WTC11 (cell line): ENCODE measurements at places on chromosomes 13 and 19. TPM values are rescaled to one million over a fixed set of nuclear protein-coding genes. Genes with fewer than 3 reads are reported as not detected.

Gene ZNF225
- total RNA-seq, result 3.9 to 5.1 TPM (median 4.4 TPM) in 3 replicates

Gene ODAD3
- total RNA-seq, result 4.1 to 5.8 TPM (median 4.8 TPM) in 3 replicates

DNA sequence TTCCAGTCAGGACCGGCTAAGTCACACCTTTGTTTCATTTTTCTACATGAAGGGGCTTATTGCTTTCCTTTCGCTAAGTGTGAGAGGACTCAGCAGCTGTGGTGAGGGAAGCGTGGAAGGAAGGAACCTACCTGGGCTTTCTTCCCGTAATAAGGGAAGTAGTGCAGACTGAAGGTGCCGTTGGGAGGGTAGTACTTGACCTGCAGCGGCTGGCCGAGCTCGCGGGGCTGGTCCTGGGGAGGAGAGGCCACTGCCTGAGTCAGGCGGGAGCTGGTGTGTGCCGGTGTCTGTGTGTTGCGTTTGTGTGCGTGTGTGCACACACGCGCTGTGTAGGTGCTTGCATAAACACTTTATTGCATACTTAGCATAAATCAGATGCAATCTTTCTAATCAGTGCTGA, 7.7 kb downstream of the ATP4B start:
- peak; percentile 10 for DNase-seq

Gene MATK
- 26.1 to 29.0 TPM (median 28.3 TPM) in 3 replicates for total RNA-seq

DNA sequence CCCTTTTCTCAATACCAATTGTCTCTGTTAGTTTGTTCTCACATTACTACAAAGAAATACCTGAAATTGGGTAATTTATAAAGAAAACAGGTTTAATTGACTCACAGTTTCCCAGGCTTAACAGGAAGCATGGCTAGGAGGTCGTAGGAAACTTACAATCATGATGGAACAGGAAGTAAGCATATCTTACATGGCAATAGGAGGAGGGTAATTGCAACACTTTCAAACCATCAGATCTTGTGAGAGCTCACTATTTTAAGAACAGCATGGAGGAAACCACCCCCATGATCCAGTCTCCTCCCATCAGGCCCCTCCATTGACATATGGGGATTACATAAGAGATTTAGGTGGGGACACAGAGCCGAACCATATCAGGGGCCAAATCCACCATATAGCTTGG, 1210.1 kb upstream of the SPRY2 start:
- DNase-seq, result no peak

GRCh38 chr13:46329624-46330023, 57.4 kb downstream of the RUBCNL start:
- DNase-seq, result no peak

- no peak for DNase-seq
Measured at GRCh38 chr13:40206241-40207000, 460.0 kb downstream of the FOXO1 start.

Gene ZNF534
- 0.23 to 0.42 TPM (median 0.37 TPM) in 3 replicates for total RNA-seq

- DNase-seq, result peak; percentile 13
Measured at GRCh38 chr19:1164684-1165531, 9.2 kb downstream of the SBNO2 start.

DNA sequence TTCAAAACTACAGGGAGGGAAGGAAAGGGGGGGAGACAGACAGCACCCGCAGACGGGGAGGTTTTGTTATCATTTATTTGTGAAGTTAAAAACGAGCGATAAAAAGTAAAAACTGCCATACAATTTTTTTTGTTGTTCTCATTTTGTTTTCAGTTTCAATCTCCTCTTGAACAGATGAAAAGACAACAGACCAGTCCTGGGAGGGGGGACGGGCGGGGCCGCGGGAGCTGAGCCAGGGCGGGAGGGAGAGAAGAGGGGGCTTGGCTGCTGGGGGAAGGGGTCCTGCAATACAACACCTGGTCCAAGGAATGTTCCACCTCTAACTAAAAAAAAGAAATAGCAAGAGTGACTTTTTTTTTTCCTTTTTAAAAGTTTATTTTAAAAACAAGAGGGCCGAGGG, 11.3 kb downstream of the KHSRP start:
- DNase-seq, result no peak

Gene SAFB2
- total RNA-seq, result 70.0 to 100 TPM (median 77.8 TPM) in 3 replicates

DNA sequence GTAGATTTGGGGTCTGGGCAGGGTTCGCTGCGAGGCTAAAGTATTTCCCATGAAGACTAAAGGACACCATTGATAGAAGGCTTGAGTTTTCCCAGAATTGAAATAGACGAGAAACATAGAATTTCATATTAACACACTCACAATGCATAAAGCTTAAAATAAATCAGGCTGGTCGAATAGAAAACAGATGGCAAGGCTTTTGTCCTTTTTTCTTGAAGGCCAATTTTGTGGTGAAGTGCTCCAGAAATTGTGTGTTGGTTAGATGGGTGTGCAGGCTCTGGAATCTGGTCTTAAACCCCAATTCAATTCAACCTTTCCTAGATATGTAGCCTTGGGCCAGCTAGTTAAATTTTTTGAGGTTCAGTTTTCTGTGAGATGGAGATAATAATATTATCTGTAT, 56.9 kb upstream of the LRCH1 start:
- DNase-seq, result no peak

DNA sequence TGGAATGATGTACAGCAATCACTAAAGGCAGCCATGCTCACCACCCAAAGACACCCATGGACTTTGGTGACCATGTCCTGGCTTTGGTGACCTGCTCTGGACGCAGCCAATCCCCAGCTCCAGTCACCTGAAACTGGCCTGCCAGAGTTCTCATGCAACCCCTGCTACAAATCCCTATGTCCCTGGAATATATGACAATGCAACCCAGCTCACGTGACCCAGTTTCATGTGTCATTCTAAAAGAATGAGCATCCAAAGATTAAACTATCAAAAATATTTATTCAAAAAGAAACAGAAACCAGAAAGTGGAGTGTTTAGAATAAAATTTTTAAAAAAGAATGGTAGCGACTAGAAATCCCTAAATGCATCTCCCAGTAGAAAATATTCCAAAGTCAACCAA, 203.3 kb upstream of the IRS2 start:
- DNase-seq, result no peak

Gene FCHO1
- total RNA-seq, result 22.8 to 26.8 TPM (median 25.1 TPM) in 3 replicates

- no peak for DNase-seq
Measured at GRCh38 chr13:106752584-106753170, 184.7 kb upstream of the ARGLU1 start.

GRCh38 chr13:91078093-91078679, 269.3 kb upstream of the MIR17HG start:
- DNase-seq, result no peak

GRCh38 chr19:44943801-44944249, 1.8 kb downstream of the APOC4 start:
- DNase-seq, result no peak

DNA sequence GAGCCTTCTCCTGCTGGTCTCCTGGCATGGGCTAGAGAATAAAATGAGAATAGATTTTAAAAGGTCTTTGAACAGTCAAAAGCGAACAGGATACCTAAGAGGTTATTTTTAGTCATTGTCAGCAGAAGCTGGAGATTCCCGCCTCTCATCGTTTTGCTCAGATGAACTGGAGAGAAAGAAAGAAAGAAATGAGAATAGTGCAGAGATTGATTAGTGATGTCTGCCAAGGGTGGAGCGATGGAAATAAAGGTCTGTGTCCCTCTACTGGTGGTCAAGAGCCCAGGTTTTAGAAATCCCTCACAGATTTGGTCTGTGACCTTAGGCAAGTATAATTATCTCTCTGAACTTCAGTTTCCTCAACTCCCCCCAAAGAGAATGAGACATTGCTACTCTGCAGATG, 5.3 kb downstream of the NCAN start:
- DNase-seq, result no peak

DNA sequence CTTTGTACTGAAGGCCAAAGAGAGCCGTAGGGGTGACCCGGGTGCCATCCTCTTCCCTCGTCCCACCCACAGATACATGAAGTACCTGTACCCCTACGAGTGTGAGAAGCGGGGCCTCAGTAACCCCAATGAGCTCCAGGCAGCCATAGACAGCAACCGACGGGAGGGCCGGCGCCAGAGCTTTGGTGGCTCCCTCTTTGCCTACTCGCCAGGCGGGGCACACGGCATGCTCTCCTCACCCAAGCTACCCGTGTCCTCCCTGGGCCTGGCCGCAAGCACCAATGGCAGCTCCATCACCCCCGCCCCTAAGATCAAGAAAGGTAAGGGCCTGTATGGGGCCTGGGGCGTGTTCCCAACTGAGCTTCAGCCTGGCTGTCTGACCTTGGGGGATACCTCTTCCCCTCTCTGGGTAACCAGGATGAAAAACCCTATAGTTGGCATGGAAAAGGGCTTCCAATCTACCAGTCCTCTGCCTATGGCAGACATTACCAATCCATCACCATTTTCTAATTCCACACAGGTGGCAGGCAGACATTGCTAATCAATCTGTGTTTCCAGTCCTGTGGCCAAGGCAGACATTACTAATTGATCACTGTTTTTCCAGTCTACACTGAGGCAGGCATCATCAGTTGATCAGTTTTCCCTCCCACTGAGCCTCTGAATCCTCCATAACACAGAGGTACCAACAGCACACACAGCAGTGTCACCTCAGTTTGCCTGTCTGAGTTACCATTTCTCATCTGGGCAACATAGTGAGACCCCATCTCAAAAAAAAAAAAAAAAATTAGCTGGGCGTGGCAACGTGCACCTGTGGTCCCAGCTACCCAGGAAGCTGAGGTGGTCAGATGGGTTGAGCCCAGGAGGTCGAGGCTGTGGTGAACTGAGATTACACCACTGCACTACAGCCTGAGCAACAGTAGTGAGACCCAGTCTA, 19.1 kb upstream of the WDR18 start:
- DNase-seq, result no peak

DNA sequence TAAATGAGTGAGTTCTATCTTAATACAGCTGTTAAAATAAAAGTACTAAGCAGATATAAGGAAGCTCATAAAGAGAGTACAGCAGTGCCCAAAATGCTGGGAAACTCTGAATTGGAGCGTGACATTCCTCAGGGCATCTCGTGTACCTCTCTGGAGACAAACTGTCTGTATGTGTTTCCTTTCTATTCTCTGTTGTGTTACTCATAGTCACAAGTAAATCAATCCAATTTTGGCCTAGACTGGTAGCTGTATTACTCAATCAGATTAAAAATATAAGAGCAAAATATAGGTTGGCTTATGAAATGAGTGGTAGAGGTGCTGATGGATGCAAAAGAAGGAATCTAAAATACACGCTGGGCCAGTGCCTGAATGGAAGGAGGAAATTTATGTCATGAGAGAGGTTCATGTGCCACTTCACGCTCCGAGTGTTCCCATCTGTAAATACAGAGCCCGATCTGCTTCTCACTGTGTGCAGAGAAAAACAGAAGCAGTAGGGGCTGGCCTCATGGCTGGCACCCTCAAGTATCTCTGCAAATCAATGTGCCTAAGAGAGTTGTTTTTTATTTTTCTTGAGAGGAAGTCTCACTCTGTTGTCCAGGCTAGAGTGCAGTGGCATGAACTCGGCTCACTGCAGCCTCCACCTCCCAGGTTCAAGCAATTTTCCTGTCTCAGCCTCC, 58.7 kb upstream of the RGCC start:
- DNase-seq, result no peak

DNA sequence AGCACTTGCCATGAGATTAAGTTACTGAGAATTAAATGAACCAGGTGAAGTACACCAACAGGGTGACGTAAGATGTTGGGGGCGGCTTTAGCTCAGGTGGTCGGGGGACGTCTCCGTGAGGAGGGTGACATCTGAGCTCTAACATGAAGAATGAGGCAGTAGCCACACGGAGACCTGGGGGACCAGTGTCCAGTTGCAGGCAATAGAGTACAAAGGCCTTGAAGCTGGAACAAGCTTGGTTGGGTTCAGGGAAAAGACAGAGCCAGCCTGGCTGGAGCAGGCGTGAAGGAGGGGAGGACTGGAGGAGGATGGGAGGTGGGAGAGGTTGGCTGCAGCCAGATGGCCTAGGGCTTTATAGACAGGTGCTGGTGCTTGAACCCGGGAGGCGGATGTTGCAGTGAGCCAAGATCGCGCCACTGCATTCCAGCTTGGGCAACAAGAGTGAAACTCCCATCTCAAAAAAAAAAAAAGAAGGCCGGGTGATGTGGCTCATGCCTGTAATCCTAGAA, 1.6 kb downstream of the SPINT2 start:
- DNase-seq, result no peak

DNA sequence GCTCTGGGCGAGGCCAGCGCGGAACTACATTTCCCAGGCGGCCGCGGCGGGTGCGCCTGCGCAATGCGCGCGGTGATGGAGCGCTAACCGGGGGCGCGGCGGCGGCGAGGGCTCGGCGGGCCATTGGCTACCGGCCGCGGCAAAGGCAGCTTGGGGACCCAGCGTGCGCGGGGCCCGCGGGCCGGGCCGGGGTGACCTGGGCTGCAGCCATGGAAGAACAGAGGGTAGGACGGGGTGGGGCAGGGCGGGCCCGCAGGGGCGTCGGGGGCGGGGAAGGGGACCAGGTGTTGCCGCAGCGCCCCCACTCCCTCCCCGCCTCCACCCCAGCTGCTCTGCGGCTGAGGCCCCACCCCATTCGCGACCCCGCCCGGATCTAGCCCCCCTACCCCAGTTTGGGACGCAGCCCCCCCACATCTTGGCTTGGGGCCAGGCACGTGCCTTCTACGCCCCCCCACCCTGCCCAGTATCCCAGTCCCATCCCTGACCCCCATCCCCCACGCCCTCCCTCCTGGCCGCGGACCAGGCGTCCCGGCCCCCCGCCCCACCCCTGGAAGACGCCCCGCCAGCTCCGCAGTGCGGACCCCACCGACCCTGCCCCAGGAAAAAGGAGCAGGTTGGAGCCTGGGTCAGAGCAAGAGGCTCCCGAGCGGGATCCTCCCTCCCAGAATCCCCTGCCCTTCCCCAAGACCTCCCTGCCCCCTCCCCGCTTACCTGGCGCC, at the start of gene FSD1:
Gene FSD1, plus strand, starts transcription at position 61 of the 719 bp plus-strand sequence. Its CDS starts 149 bp downstream, at position 210.
- DNase-seq, result peak; percentile 87

GRCh38 chr19:42286349-42287016, 15.4 kb upstream of the PRR19 start:
- DNase-seq, result no peak

Gene ZNF146
- total RNA-seq, result 122 to 128 TPM (median 124 TPM) in 3 replicates

DNA sequence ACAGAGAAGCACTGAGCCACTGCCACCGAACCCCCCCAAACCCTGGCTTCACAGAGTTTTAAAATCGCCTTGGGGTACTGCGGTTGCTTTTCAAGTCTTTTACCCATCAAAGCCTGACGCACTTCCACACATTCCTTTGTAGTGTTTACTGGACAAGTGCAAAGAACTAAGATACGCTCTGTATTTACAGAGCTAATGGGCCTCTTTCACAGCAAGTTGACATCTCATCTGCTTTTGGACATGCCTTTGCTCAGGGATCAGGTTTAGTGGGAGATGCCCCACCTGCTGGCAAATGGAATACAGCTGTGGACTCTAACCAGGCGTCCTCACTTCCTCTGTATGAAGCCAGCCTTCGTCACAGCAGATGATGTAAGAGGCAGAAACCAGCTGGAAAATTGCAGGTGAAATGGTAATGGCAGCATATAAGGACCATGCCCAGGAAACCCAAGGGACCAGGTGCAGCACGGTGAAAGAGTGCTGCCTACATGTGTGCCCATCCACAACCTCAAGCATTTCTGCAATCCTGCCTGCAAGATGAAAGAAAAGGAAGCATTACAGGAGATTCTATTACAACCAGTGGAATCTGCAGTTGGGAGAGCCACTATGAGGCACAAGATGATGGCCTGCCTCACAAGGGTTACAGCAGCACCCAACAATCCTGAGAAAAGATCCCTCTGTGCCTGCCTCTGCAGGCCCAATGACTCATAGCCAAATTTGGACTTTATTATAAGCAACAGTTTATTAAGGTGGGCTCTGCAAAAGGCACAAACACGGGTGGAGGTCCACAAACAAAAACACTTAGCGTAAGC, 34.7 kb downstream of the BRD4 start:
- peak; percentile 33 for DNase-seq

Gene RFC3
- 37.0 to 40.6 TPM (median 37.8 TPM) in 3 replicates for total RNA-seq
